Ammon's horn (tissue), 1 donor: ENCODE measurements at places on chromosomes 1 and 21.

GRCh38 chr1:232421143-232421796 is 208.7 kb downstream of the SIPA1L2 start:
- DNase-seq, result no peak

- no peak for DNase-seq
Observed at GRCh38 chr1:9626201-9626608, 25.3 kb upstream of the PIK3CD start.

DNA sequence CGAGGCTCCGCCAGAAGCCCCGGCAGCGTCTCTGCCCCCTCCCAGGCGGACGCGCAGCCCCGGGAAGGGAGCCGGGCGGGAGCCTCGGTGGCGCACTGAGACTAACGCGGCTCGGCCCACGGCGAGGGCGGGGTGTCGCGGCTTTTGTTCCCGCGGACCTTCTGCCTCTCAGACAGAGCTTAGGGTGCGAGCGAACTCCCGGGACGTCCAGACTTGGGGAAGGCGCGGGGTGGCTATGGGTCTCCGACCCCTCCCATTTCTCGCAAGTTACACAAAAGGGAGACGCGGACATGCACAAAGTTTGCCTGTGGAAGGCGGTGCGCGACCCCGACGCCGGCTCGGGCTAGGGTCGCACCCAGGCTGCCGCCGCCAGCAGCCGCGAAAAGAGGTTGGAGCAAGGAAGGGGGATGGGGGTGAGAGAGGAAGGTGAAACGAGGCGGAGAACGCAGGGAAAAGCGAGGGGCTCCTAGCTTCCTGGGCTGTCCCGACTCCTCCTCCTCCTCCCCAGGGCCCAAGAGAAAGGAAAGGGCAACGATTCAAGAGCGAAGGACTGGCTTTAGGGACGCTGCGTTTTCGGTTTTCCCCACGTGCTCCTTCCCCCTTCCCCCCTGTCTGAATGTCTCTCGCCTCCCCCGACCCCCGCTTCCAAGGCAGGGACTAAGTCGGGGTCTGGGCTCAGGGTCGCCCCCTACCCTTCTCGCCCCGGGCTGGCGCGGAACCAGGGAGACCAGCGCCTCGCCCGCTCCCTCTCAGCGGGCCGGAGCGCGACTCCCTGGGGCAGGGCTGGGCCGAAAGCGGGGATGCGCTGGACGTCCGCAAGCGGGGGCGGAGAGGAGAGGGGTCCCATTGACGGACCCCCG is 729 bp downstream of the APP start:
- DNase-seq, result peak; percentile 70

DNA sequence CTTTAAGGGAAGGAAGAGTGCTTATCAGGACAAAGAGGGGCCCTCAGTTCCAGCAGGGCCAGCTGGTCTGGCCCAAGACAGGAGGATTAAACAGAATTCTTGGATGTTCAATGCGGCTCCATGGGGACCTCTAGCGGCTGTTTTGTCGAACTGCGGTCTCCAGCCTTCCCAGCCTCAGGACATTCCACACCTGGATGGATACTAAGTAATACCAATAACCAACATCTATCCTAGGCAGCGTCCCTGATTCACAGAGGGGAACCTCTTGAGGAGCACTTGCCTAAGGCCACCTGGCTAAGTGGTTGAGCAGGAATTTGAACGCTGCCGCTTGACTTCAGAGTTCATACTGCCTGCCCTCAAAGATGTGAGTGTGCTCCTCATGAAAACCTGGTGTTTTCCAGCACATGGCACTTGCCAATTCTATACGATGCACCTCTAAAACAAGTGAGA is 15.5 kb upstream of the CD247 start:
- DNase-seq, result peak; percentile 76

DNA sequence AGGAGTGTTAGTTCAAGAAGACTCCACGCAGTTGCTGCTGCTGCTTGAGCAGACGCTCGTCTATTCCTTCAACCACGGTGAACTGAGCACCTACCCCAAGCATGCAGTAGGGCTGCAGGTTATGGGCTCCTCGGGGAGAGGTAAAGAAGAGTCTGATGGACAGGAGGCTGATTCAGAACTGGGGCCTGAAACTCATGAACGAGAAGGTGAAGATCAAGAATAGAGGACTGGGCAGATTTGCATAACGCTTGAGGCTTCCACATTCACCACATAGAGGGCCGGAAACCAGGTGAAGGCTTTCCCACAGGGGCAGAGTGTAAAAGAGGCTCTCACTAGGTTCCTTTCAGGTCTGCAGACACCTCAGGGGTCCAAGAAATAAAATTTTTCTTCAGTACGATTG is 9.1 kb downstream of the ABCA4 start:
- DNase-seq, result no peak

GRCh38 chr1:156233426-156234127 is 8.4 kb upstream of the BGLAP start:
- no peak for DNase-seq

DNA sequence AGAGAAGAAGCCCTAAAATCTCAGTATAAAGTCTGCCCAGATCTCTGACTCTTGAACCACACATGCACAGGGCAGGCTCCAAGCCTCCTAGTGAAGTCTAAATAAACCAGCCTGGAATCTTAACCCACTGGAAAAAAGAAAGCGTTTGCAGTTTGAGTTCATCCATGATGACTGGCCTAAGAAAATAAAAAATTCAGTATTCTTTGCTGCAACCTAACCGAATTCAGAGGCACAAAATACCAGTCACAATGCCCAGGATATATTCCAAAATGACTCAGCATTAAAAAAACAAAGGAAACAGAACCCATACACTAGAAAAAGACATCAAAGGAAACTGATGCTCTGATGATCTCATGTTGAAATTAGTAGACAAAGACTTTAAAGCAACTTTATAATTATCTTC is 269.2 kb downstream of the SDCCAG8 start:
- DNase-seq, result no peak

- DNase-seq, result no peak
Observed at GRCh38 chr1:178530037-178530402, 17.1 kb downstream of the TEX35 start.

- DNase-seq, result no peak
Observed at GRCh38 chr1:184183919-184184318, 132.4 kb downstream of the TSEN15 start.

- DNase-seq, result peak; percentile 30
Observed at GRCh38 chr1:59071289-59071688, 225.6 kb upstream of the FGGY start.

GRCh38 chr1:101235696-101236515 is 913 bp upstream of the S1PR1 start:
- peak; percentile 34 for DNase-seq

DNA sequence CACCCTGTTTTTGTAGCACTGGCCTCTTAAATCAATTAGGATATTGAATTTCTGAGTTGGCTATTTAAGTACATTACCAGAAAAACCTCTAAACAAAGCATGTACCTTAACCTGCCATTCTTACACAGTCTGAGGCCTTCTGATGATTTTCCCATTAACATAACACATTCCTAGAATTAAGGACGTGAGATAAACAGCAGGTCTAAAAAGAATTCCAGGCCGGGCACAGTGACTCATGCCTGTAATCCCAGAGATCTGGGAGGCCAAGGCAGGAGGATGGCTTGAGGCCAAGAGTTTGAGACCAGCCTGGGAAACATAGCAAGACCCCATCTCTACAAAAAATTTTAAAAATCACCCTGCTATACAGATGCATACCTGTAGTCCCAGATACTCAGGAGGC is 18.0 kb upstream of the LRRC8D start:
- DNase-seq, result no peak

GRCh38 chr1:229896306-229896705 is 170.7 kb upstream of the GALNT2 start:
- DNase-seq, result no peak

- no peak for DNase-seq
Observed at GRCh38 chr1:204266504-204267034, 52.8 kb upstream of the GOLT1A start.

DNA sequence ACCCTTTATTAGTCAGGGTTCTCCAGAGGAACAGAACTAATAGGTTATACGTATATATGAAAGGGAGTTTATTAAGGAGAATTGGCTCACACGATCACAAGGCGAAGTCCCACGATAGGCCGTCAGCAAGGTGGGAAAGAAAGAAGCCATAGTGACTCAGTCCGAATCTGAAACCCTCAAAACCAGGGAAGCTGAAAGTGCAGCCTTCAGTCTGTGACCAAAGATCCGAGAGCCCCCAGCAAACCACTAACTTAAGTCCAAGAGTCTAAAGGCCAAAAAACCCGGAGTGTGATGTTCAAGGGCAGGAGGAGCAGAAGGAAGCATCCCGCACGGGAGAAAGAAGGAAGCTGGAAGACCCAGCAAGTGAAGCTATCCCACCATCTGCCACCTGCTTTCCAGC is 9.9 kb downstream of the IFNLR1 start:
- DNase-seq, result no peak

GRCh38 chr1:186974774-186975181 is 146.0 kb downstream of the PLA2G4A start:
- DNase-seq, result no peak

GRCh38 chr1:41423511-41424191 is 60.8 kb downstream of the EDN2 start:
- DNase-seq, result no peak

DNA sequence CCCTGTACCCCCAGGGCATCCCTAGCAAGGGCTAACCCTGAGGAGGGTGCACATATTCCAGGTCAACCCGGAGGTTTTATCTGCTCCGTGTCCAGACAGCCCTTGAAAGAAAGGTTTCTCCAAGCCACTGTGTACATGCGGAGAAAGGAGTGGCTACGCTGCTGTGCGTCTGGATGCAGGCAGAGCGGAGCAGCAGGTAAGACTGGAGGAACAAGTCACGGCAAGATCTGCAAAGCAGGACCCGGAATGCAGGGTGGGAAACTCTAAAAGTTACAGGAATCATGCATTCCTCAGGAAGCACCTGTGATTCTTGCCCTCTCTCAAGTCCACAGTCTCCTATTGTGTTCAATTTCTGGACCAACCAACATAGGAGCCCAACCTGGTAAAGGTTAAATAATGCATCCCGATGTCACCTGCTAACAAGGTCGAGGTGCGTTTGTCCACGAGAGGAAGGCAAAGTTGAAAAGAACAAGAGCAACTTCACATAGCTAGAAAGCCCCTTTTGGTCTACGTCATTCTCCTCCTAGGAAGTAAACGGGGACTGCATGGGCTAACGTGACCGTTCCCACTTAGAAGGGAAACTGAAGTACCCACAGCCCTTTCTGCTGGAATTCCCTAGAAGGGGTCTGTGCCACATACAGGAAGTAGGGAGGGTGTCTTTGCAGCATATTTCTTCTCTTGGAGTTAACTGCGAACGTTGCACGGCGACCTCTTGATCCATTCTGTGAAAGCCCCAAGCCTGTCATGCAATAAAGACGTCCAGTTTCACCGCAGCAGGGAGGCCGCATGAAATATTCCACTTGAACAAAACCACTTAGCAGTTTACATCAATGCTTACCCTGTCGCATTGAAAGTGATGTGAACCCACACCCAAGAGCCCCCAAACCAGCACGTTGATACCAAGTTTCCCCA is 5.8 kb downstream of the TIAM1 start:
- DNase-seq, result no peak

- peak; percentile 73 for DNase-seq
Observed at GRCh38 chr1:18820791-18821641, 38.4 kb downstream of the TAS1R2 start.

GRCh38 chr1:100188617-100189016 is 10.6 kb upstream of the LRRC39 start:
- DNase-seq, result peak; percentile 83

DNA sequence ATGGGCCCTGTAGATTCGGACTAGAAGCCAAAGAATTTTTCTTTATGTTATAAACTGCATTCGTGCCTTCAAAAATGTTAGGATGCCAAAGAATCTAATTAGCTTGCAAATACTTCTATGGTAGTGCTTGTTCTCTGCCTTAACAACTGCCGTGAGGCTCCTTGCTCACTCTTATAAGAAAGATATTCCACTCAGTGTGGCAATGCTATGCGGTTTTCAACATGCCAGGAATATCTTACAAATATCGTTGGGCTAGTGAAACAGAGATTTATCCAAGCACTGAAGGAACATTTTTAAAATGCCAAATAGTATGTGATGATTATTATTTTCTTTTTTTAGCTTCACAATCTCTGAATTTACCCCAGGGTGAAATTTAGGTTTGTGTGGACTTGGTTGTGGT is 198.2 kb downstream of the GREM2 start:
- DNase-seq, result no peak

DNA sequence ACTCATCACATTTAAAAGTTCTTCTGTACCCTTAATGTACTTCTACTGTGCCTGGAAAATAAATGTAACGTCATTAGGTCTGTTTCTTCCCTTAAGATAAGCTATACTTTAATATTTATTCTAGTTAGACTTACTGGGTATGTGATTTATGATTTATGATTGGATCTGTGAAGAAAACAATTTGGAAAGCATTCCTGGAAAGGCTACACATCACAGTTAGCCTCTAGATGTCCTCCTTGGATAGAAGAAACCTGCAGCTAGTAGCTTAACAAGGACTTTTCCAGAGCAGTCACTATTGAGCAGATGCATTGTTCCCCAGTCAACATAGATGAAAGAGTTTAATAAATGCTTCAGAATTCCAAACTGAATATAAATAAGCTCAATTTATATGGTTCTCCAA is 22.2 kb upstream of the ABL2 start:
- DNase-seq, result peak; percentile 47

DNA sequence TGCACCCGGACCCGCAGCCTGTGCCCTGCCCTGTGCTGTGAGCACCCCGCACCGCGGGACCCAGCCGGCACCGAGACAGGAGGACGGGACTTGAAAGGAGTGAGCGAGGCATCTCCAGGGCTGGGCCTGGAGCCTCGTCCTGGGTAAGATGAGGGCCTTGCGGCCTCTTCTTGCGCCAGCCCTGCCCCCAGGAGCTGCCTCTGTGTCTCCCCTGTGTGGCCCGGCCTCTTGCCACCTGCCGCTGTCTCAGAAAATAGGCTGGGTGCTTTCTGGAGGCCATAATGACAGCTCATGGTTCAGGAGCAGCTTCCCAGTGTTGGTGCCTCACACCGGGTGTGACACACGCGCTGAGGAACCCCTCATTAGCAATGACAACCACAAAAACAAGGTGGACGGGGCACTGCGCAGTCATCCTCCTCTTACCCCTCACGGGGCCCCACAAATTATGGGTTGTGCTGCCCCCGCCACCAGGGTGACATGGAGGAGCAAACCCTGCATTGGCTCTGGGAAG is 161.5 kb upstream of the C1orf174 start:
- no peak for DNase-seq

DNA sequence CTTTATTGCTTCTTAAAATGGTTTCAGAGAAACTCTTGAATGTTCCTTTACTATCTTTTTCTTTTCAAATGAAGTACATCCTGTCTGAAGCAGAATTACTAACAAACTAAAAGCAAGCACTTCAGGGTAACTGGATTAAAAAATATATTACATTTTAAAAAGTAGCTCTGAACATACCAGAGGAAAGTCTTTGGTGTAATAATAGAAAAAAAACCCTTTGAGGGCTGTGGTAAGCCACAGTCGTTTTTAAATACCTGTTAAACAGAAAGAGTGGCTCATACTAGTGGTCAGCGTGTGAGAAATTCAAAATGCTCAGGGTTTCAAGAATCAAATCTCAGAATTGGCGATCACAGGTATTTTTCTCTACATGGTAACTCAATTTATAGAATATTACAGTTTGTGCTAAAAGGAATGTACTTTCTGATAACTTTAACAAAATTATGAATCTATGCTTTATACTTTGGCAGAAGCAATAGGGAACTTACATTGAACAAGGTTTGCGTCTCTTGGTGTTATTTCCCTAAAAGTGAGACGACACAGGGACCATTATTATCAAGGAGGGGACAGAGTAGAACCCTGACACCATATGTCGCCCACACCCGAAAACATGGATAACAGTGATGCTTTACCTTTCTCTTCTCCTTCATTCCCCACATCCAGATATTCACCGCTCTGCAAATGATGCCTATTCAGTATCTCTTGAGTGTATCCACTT is 97.0 kb upstream of the DPH5 start:
- DNase-seq, result no peak
